ENCODE measurements at places on chromosomes 2 and 18.

GRCh38 chr2:65878011-65878340 lies 445.6 kb upstream of the SPRED2 start:
- DNase-seq: no peak

- DNase-seq: no peak
These were observed 353.8 kb downstream of the RND3 start for GRCh38 chr2:150133623-150134022.

GRCh38 chr2:151665959-151666358 lies 68.3 kb downstream of the NEB start:
- no peak for DNase-seq

- DNase-seq: no peak
These were observed at the start of gene EN1 for GRCh38 chr2:118846953-118847761. EN1 (minus strand) TSS chr2:118847648; CDS start chr2:118847167, 481 bp downstream.

- no peak for DNase-seq
These were observed 202.6 kb downstream of the TGIF1 start for GRCh38 chr18:3652380-3653262.

- no peak for DNase-seq
These were observed 30.3 kb downstream of the SLC14A2 start for GRCh38 chr18:45645610-45646009.

Measured in left renal pelvis (tissue), 4 donors.